Central memory CD8-positive, alpha-beta T cell (primary cell): ENCODE measurements at places on chromosomes 2 and 18.

GRCh38 chr2:1461507-1462390 is 48.5 kb downstream of the TPO start:
- DNase-seq: no peak

GRCh38 chr2:239793086-239793485 is 232.1 kb downstream of the NDUFA10 start:
- no peak for DNase-seq

DNA sequence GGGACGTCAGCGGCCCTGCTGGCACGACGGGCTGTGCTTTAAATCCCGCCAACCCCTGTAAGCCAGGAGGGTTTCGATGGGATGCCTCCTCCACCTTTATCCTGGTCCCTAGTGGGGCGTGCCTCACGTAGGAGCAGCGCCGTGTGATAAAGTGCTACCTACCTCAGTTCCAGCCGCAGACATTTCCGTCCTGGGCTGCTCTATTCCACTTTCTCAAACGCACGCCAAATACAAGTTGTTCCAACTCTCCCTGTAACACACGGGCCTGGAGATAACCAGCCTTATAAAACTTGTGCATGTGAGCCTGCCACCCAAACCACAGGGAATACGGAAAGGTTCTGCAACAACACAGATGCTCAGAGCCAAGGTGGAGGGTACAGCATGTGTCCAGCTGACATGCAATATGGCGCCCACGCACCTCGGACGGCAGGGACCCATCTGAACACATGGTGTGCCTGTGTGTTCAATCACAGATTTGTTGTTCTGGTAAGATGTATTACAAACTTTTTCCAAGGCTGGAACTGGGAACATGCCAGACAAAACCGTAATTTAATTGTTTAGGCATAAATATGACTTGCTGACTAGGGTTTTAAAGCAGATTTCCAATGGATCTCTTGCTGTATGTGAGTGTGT is 47.7 kb downstream of the ZNF516 start:
- DNase-seq: no peak

- DNase-seq: no peak
Measured at GRCh38 chr2:164052006-164052405, 316.2 kb upstream of the FIGN start.

DNA sequence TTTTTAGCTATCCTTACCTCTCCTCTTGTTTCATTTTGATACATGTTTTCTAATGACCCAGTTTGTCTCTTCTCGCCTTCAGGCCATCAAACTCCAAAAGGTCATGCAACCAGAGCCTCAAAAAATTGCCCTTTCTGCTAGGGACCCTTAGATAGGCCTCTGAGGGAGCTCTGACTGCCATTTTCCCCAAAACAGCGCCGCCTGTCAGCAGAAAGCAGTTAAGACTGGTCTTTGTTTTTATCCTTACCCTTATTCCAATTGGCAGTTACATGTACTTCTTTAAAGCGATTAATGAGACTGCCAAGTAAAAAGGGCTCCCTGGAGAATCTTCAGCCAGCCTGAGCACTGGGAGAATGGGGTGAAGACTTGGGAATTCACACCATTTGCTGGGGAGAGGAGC is 55.1 kb upstream of the RIT2 start:
- no peak for DNase-seq

GRCh38 chr2:180416627-180417026 is 409.5 kb upstream of the CWC22 start:
- DNase-seq: no peak

DNA sequence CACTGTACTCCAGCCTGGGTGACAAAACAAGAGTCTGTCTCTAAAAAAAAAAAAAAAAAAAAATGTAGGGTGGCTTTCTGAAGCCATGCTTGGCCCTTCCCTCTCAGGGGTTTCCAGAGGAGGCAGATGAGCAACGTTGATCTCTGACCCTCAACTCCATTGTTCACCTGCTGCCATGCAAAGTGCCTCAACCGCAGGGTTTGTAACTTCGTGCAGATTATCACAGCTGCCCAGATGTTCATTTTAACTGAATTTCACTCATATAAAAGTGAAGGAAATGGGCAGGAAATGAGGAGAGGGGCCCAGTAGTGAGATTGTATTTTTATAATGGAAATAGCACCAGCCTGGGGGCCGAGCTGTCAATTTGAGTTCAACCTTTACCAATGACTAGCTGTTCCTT is 14.9 kb upstream of the B3GNT2 start:
- DNase-seq: no peak

DNA sequence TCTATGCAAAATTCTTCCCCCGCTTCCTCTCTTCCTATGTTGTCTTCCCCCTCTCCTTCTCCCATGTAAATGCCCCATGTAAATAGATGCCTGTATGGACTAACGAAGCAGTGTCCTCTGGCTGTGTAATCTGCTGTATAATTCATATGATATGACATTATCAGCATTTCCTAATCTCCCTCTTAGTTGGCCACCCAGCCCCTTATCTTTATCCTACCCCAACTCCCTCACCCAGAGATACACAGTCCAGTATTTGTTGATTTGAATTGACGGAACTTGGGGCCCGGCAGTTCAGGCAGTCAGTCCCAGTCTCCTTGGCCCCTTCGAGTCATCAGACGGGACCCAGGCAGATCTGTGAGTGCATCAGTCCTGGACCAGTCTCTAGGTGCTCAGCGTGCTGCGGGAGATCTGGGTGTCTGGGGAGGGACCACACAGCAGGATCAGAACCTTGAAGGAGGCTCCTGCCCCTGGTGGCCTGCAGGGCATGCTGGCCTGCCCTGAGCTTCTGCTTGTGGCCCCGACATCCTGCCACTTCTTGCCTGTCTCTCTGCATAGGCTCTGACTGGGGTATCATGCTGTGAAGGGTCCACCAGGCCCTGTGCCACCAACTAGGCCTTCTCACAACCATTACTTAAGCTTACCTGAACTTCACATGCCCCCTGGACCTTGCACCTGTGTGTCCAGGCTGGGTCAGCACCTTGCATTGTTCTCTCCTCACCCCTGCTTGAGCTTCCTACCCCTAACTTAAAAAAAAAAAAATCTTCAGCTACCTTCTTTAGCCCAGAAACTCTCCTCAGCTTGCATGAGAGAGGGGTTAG is 88.1 kb upstream of the ATL2 start:
- no peak for DNase-seq

DNA sequence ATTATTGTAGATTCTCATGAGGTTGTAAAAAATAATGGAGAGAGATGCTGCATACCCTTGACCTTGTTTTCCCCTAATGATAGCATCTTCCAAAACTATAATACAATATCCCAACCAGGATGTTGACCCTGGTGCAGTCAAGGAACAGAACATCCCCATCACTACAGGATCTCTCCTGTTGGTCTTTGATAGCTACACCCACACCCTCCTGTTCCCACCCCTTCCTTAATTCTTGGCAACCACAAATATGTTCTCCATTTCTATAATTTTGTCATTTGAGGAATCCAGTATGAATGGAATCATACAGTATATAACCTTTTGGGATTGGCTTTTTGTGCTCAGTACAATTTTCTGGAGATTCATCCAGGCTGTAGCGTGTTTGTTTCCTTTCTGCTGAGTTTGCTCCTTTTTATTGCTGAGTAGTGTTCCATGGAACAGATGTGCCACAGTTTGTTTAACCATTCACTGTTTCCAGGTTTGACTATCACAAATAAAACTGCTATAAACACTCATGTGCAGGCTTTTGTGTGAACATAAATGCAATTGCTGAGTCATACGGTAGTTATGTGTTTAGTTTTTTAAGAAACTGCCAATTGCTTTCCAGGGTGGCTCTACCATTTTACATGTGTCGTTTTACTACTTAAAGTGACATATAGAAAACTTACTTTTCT is 22.2 kb downstream of the MCFD2 start:
- no peak for DNase-seq

DNA sequence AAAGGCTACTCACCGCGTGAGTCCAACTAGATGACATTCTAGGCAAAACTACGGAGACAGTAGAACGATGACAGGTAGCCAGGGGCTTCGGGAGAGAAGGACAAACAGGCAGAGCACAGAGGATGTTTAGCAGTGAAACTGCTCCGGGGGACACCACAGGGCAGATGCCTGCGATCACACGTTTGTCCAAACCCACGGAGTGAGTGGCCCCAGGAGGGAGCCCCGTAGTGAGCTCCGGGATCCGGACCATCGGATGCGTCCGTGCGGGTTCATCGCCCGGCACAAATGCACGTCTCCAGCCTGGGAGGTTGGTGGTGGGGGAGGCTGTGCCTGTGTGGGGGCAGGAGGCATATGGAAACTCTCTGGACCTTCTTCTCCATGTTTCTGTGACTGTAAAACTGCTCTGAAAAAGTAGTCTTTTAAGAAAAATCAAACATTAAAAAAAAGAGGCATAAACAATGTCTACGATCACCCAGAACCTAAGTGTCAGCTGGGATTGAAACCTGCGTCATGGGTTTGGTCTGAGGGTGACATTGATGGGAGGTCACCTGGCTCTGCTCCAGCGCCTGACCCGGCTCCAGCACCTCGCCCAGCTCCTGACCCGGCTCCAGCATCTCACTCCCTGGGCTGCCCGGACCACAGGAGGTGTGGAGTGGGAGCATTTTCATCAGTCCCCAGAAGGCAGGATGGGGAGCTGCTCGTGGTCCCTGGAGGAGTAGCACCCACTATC is 83.0 kb upstream of the CTDP1 start:
- no peak for DNase-seq

DNA sequence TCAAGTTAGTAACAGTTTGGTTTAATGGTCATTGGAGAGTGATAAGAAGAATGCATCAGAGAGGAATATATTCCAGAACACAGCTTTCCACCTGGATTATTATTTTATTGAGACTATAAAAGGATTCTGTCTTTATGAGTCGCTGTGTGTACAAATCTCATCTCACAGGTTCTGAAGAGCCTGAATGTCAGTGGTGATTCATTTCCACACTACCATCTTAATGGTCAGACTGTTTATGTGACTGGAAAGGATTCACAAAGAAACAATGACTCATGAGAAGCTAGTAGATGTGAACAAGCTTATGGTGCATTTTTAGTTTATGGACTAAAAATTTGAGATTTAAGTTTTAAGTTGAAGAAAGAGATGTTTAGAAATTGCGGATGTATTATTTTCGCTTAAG is 685.4 kb upstream of the NRXN1 start:
- DNase-seq: no peak

GRCh38 chr2:9077691-9078090 is 74.2 kb upstream of the MBOAT2 start:
- DNase-seq: no peak

- DNase-seq: no peak
Measured at GRCh38 chr2:120227111-120227991, 4.2 kb upstream of the TMEM185B start.

DNA sequence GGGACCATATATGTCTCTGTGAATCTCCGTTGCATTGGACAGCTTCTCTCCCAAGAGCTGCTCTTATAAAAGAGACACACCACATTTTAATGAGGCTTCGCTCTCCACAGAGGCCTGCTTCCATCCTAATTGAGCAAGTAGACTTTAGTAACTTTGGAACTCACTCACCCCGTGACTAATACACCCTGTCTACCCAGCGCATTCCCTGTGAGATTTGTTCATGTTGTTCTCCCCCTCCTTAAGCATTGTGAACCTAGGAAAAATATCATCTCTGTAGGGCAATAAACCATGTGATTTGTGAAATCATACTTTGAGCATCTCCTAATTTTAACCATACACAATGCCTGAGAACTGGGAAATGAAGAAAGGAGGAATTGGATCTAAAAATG is 56.9 kb downstream of the MCFD2 start:
- no peak for DNase-seq

GRCh38 chr2:49459314-49459993 is 305.1 kb upstream of the FSHR start:
- DNase-seq: no peak

DNA sequence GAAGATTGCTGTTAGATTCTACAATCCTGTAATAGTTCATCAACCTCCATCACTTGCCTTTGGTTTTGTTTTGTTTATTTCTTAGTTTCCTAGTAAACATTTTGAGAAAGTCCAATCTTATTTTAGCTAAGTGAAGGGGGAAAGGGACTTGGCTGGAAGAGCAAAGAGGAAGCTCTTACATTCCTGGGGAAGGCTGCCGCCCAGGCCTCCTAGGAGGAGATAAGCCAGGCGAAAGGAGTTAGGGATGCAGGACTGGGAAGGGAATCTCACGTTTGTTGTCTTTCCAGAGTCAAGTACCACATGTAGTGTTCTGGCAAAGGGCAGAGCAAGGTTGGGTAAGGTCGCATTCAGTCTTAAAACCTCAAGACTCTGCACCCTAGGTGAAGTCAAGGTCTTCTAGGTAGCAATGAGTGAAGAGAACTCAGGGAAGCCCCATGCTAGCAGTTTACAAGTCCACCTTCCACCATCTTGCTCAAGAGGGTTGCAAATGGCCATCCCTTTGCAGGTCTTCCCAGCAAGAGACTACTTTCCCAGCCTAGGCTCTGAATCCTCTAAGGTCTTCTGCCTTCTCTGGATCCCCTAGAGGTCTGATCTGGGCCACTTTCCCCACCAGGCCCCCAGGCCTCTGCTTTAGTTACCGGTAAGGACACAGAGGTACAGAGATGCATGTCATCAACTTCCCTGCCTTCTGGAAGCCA is 320.7 kb downstream of the CYP26B1 start:
- no peak for DNase-seq

GRCh38 chr18:3340682-3341097 is 78.8 kb downstream of the MYL12B start:
- DNase-seq: no peak

DNA sequence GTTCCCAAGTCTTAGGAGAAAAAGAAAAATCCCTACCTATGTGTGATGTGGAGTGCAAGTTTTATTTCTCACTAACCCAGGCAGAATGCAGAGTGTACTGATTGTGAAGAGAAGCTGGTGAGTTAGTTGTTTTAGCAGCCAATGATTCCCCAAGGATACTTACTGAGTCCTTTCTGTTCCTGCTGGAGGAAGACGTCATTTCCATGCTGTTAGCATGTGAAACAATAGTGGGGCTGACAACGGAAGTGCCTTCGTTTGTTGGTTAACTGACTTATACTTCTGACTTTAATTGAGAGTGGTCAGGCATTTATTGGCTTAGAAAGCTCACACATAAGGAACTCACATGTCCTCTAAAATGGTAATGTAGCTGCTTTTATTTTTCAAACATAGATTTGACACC is 180.6 kb downstream of the MC4R start:
- DNase-seq: no peak

GRCh38 chr2:191126386-191127085 is 24.3 kb downstream of the STAT4 start:
- DNase-seq: no peak

DNA sequence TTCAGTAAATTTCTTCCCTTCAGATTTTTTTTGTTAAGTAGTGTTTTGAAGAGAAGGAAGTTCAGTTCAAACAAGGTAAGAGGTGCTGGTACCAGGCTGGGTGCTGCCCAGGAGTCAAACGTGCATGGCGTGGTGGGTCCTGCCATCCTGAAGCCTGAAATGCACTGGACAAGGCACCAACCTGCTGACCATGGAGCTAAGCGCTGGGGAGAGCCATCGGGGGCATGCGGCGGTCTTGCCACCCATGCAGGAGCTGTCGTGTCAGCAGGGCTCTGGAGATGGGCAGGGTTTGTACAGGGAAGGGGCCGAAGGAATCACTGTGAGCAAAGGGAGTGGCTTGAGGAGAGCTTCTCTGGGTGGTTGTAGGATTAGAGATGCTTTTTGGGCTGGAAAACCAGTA is 126.6 kb downstream of the GBX2 start:
- DNase-seq: no peak
